Muscle of leg (tissue), 16 donors: ENCODE measurements at places on chromosomes 7 and 10.

GRCh38 chr7:103805346-103805745, 184.1 kb downstream of the RELN start:
- no peaks in the 10 kb centered on the region for H3K36me3 ChIP-seq
- H3K27ac ChIP-seq: no peak overlapping the region
- no peak overlapping the region for H3K4me3 ChIP-seq
- H3K27me3 ChIP-seq: no peaks in the 10 kb centered on the region
- no peak for DNase-seq

DNA sequence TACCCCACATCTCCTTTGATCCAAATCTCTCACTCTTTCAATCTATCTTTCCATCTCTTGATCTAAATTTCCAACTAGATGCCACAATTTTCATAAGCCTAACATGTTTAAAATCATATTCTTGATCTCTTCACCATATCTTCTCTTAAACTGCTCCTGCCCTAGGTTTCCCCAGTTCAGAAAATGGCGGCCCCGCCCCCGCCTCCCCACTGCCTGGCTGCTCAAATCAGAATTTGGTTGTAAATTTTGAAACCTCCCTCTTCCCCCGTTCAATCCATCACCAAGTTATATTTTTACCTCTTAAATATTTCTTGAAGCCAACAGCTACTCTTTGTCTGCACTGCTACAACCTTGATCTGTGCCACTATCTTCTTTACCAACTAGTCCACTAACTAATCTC, 27.3 kb upstream of the PRTFDC1 start:
- no peak overlapping the region for H3K27ac ChIP-seq
- H3K36me3 ChIP-seq: no peaks in the 10 kb centered on the region
- H3K4me1 ChIP-seq: peaks cover 8% of the 10 kb centered on the region
- DNase-seq: no peak
- H3K27me3 ChIP-seq: no peaks in the 10 kb centered on the region
- no peak overlapping the region for H3K4me3 ChIP-seq

- H3K4me3 ChIP-seq: no peak overlapping the region
- no peaks in the 10 kb centered on the region for H3K27me3 ChIP-seq
- peaks cover 4% of the 10 kb centered on the region for H3K4me1 ChIP-seq
- no peak overlapping the region for H3K27ac ChIP-seq
- peak; percentile 82 for DNase-seq
These were observed 97.9 kb upstream of the KLF14 start for GRCh38 chr7:130831817-130832481.

DNA sequence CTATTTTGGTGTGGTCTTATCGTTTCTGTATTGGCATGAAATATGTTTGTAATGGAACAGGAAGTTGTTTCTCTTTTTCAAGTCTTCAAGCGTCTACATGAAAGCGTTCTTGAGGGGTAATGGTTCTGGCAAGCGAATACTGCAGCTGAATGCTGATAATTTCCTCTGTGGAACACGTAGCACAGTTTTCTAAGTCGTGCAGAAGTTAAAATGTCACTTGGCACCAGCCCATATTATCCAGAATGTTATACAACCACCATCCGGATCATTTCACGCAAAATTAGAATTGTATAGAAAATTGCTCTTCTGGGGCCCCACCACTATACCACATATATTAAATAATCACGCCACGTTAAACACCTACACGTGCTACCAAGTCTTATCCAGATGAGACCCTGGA, 354.3 kb downstream of the CALN1 start:
- no peaks in the 10 kb centered on the region for H3K36me3 ChIP-seq
- H3K4me3 ChIP-seq: no peak overlapping the region
- no peak for DNase-seq
- no peak overlapping the region for H3K27ac ChIP-seq
- no peaks in the 10 kb centered on the region for H3K27me3 ChIP-seq

DNA sequence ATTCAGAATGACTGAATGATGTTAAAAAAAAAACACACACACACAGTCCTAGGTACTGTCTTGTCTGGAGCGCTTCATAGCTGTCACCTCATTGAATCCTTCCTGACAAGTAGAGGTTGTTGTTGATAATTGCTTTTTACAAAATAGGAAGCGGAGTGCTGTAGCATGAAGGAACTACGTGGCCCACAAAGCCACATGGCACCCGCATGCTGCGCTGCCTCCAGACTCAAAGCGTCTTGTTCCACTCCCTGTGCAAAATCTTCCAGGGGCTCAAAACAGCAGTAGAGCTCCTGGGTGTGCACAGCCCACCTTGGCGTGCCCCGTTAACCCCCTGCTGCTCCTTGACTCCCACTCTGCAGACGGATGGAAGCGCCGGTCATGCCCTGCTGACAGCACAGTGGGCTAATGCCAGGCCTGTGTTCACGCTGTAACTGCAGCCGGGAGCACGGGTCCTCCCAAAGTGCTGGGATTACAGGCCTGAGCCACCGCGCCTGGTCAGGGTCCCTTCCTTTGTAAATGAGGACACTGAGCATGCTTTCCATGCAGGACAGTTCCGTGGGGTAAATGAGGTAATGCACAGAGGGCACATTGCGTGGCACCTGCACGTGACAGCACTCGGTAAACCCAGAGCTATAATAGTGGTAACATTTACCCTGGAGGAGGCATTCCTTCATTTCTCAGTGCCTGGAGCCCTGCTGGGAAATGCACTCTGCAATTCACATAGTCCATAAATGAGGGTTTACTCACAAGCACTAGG, 91.1 kb upstream of the GNA12 start:
- H3K27ac ChIP-seq: no peak overlapping the region
- no peaks in the 10 kb centered on the region for H3K36me3 ChIP-seq
- H3K27me3 ChIP-seq: peaks cover 71% of the 10 kb centered on the region
- H3K4me1 ChIP-seq: peaks cover 2% of the 10 kb centered on the region
- no peak overlapping the region for H3K4me3 ChIP-seq

DNA sequence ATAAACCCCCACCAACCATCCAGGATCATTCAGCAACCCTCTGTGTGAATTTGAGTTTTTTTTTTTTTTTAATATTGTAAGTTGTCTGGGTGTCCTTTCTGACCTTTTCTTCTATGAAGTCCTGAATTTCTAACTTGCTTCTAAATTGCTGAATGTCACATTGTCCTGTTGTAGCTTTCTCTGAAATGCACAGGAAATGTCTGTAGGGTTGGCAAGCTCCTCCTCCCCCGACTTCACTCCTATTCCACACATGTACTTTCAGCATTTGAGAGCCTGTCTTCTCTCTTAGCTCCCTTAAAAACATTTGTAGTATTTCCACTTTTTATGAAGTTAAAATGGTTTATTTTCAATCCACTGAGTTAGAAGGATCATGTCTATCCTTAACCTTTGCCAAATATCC, 3.3 kb upstream of the CNNM2 start:
- no peak overlapping the region for H3K4me3 ChIP-seq
- DNase-seq: no peak
- H3K36me3 ChIP-seq: no peaks in the 10 kb centered on the region
- H3K27ac ChIP-seq: no peak overlapping the region
- peaks cover 17% of the 10 kb centered on the region for H3K4me1 ChIP-seq
- H3K27me3 ChIP-seq: peaks cover 10% of the 10 kb centered on the region

GRCh38 chr7:52569151-52569550, 466.3 kb upstream of the POM121L12 start:
- no peak overlapping the region for H3K4me3 ChIP-seq
- H3K27ac ChIP-seq: no peak overlapping the region
- H3K27me3 ChIP-seq: no peaks in the 10 kb centered on the region
- H3K4me1 ChIP-seq: no peaks in the 10 kb centered on the region
- no peaks in the 10 kb centered on the region for H3K36me3 ChIP-seq

GRCh38 chr7:132077971-132078685, 498.1 kb downstream of the PLXNA4 start:
- no peak for DNase-seq
- H3K4me1 ChIP-seq: peaks cover 10% of the 10 kb centered on the region
- H3K4me3 ChIP-seq: no peak overlapping the region
- peaks cover 3% of the 10 kb centered on the region for H3K27me3 ChIP-seq
- no peak overlapping the region for H3K27ac ChIP-seq
- no peaks in the 10 kb centered on the region for H3K36me3 ChIP-seq

DNA sequence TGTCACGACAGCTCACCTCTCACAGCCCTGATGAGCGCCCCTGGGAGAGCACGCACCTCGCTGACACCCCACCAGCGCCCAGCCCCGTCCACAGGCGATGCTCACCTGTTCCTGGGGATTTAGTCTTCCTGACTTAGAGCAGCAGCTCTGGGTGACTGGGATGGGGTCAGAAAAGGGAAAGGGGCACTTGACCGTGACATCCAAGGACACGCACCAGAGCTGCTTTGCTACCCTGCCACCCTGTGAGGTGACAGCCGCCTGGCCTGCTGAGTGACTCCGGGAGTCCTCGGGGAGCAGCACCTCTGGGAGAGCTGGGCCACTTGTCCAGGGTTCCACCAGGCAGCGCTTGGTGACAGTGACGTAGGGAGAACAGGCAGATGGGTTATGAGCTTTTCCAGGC, 148.2 kb downstream of the PRKAG2 start:
- H3K27ac ChIP-seq: no peak overlapping the region
- peaks cover 20% of the 10 kb centered on the region for H3K4me1 ChIP-seq
- H3K27me3 ChIP-seq: peaks cover 4% of the 10 kb centered on the region
- H3K4me3 ChIP-seq: no peak overlapping the region
- H3K36me3 ChIP-seq: no peaks in the 10 kb centered on the region

DNA sequence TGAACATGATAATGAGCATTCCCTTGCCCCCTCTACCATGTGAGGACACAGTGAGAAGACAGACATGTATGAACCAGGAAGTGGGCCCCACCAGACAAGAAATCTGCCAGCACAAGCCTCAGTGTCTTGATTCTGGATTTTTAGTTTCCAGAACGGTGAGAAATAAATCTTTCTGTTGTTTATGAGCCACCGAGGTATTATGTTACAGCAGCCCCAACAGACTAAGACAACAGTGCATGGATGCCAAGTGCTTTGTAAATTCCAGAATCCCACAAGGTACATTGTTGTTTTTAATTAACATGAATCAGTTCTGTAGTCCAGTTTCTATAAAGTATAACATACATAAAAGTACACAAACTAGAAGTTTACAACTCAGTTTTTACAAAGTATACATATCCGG, 162.2 kb downstream of the ARHGAP21 start:
- no peaks in the 10 kb centered on the region for H3K36me3 ChIP-seq
- no peak for DNase-seq
- H3K27ac ChIP-seq: no peak overlapping the region
- H3K4me3 ChIP-seq: no peak overlapping the region
- peaks cover 8% of the 10 kb centered on the region for H3K4me1 ChIP-seq
- H3K27me3 ChIP-seq: no peaks in the 10 kb centered on the region

DNA sequence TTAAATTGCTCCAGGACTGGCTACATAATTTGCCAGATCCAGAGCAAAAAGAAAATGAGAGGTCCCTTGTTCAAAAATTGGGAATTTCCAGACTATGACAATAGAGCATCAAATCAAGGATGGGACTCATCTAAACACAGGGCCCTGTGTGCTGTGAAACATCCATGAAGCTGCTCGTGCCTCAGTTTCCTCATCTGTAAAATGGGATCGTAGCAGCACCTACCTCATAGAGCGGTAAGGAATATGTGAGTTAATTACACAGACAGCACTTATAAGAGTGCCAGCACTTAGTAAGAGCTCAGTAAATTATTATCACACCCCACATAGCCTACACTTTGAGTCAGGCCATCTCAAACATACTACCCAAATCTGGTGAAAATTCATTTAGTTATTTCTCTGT, 135.9 kb upstream of the RHEB start:
- peaks cover 2% of the 10 kb centered on the region for H3K27me3 ChIP-seq
- peaks cover 5% of the 10 kb centered on the region for H3K4me1 ChIP-seq
- H3K27ac ChIP-seq: no peak overlapping the region

DNA sequence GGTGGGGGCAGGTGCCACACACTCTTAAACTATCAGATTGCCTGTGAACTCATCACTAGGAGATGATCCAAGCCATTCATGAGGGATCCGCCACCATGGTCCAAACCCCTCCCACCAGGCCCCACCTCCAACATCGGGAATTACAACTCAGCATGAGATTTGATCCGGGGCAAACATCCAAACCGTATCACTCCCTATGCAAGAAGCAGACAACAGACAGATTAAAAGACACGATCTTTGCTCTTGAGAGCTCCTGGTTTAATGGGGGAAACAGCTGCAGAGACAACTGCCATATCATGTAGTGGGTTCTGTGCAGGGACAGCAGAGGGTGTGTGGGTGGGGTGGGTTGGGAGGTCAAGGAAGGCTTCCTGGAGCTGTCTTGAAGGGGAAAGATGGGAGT, 123.6 kb downstream of the EMX2 start:
- H3K27ac ChIP-seq: no peak overlapping the region
- no peaks in the 10 kb centered on the region for H3K27me3 ChIP-seq
- no peak overlapping the region for H3K4me3 ChIP-seq
- H3K36me3 ChIP-seq: no peaks in the 10 kb centered on the region
- H3K4me1 ChIP-seq: peaks cover 14% of the 10 kb centered on the region

DNA sequence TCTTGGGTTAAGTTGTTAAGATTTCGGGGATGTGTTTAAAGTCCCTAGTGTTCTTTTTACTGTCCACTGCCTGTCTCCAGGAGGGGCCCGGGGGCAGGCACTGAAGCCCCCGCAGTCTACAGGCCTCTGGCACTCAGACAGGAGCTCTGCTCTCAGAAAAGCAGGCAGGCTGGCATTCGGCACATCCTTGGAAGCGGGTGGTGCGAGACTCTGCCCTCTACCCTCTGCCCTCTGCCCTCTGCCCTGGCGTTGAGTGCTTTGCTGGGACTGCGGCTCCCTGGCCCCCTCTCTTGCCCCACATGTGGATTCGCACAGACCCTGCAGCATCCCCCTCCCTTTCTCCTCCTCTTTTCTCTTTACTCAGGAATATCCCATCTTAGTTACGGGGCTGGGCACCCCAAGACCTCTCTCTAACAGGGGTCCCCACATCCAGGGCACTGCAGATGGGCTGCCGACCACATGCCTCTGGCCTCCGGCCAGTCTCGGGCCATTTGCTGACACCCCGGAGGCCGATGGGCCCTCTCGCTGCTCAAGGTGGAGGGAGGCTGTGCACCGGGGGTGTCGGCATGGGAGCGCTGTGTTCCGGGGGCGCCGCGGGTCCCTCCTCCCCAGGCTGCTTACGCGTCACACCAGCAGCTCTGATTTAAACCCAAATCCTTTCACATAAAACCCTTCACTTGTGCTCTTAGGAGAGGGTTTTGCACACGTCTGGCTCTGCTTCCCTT, 479.9 kb downstream of the DNAJB6 start:
- H3K4me1 ChIP-seq: no peaks in the 10 kb centered on the region
- no peak overlapping the region for H3K27ac ChIP-seq
- DNase-seq: no peak
- H3K27me3 ChIP-seq: no peaks in the 10 kb centered on the region

DNA sequence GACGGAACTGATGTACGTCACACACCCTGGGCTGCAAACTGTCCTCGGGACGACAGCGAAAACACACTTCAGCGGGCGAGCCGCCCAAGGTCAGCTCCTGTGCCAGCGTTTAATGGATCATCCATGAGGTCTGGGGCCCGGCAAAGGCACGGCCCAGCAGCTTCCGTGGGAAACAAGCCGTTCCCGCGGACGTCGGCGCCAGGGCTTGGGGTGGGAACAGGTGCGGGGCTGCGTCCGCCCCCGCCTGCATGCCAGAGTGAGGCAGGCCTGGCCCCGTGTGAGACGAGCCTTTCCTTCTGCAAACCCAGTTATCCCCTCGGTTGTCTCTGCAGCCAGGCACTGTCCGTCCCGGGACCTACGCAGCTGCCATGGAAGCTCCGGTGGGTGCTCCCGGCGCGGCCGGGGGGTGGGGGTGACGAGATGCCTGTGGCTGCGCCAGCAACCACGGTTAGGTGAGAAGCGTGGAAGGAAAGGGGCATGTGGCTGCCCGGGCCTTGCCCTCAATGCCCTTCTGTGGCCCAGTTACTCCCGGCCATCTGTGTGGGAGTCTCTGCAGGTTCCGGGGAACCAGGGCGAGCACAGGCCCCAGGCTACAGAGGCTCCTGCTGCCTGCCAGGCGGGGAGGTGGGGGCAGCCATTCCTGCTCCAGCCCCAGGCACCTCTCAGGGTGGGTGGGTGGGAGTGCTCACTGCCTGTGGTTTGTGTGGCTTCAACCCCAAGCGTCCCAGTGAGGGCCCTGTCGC, 42.2 kb upstream of the PDGFA start:
- DNase-seq: peak; percentile 78
- H3K27me3 ChIP-seq: peaks cover 1% of the 10 kb centered on the region
- no peaks in the 10 kb centered on the region for H3K36me3 ChIP-seq
- peaks cover 61% of the 10 kb centered on the region for H3K4me1 ChIP-seq
